ENCODE measurements at places on chromosomes 5 and 9. TPM values are rescaled to one million over a fixed set of nuclear protein-coding genes. Genes with fewer than 3 reads are reported as not detected.

Gene PTGDS
- 4.7 TPM for total RNA-seq

Gene QRFP
- not detected for total RNA-seq

Gene DIPK1B
- total RNA-seq, result 69.9 TPM

Gene ARHGEF39
- total RNA-seq, result 12.4 TPM

Gene PGM5
- 1.5 TPM for total RNA-seq

Gene SLC45A2
- total RNA-seq, result 0.17 TPM

Gene FBXW5
- 124 TPM for total RNA-seq

Gene GMCL2
- 0.03 TPM for total RNA-seq

Gene NUTM2G
- total RNA-seq, result not detected

Gene CLIC3
- 6.2 TPM for total RNA-seq

Gene HMCN2
- total RNA-seq, result not detected

Gene C9orf43
- total RNA-seq, result not detected

Gene IFNK
- not detected for total RNA-seq

Gene LCNL1
- total RNA-seq, result not detected

Gene TAF11L8
- not detected for total RNA-seq

Gene RPS14
- total RNA-seq, result 5,195 TPM

Gene CDC20B
- not detected for total RNA-seq

Gene SPINK5
- not detected for total RNA-seq

Gene ZNF483
- 6.5 TPM for total RNA-seq

Gene MYOT
- total RNA-seq, result not detected

Gene KCNN2
- not detected for total RNA-seq

Gene RASGRF2
- total RNA-seq, result not detected

Gene ROPN1L
- total RNA-seq, result 4.0 TPM

Gene FSTL4
- not detected for total RNA-seq

Gene SLC36A2
- not detected for total RNA-seq

Gene STING1
- total RNA-seq, result 49.2 TPM

Gene SPATA6L
- total RNA-seq, result 0.80 TPM

Gene DEPDC1B
- total RNA-seq, result 223 TPM

Gene N4BP3
- 10.4 TPM for total RNA-seq

Gene TSC1
- total RNA-seq, result 12.0 TPM

Gene GFPT2
- 1.2 TPM for total RNA-seq

Gene BTNL3
- not detected for total RNA-seq

Gene ASTN2
- 25.2 TPM for total RNA-seq

Gene RASEF
- not detected for total RNA-seq

Gene NPR2
- total RNA-seq, result 0.07 TPM

Gene CDX1
- not detected for total RNA-seq

Gene CTNNA1
- 229 TPM for total RNA-seq

Gene IL7R
- not detected for total RNA-seq

Gene LECT2
- total RNA-seq, result not detected

Gene VCP
- total RNA-seq, result 352 TPM

Gene IL9
- not detected for total RNA-seq

Gene PCDHGB5
- total RNA-seq, result not detected

Gene FOXB2
- total RNA-seq, result not detected

Gene SPRY4
- 7.9 TPM for total RNA-seq

Gene CAMK4
- total RNA-seq, result not detected

Gene TXNDC8
- not detected for total RNA-seq

Gene RBM27
- total RNA-seq, result 45.2 TPM

Gene PCDHGB2
- 0.18 TPM for total RNA-seq

Gene SLC25A2
- not detected for total RNA-seq

Gene PRRX2
- total RNA-seq, result not detected

Gene PRR16
- 0.49 TPM for total RNA-seq

Gene NREP
- 2.3 TPM for total RNA-seq

Gene MLANA
- total RNA-seq, result not detected

Gene ZNG1F
- 1.0 TPM for total RNA-seq

Gene IFNB1
- not detected for total RNA-seq

Gene GABRA1
- not detected for total RNA-seq
